Liver (tissue), 10 donors: ENCODE measurements at places on chromosomes 3 and 15.

- no peak for DNase-seq
Observed at GRCh38 chr3:85726241-85726640, 767.5 kb downstream of the CADM2 start.

GRCh38 chr3:110623571-110623970 is 448.0 kb upstream of the NECTIN3 start:
- DNase-seq: no peak

GRCh38 chr3:10693457-10693856 is 122.6 kb upstream of the SLC6A11 start:
- DNase-seq: no peak

DNA sequence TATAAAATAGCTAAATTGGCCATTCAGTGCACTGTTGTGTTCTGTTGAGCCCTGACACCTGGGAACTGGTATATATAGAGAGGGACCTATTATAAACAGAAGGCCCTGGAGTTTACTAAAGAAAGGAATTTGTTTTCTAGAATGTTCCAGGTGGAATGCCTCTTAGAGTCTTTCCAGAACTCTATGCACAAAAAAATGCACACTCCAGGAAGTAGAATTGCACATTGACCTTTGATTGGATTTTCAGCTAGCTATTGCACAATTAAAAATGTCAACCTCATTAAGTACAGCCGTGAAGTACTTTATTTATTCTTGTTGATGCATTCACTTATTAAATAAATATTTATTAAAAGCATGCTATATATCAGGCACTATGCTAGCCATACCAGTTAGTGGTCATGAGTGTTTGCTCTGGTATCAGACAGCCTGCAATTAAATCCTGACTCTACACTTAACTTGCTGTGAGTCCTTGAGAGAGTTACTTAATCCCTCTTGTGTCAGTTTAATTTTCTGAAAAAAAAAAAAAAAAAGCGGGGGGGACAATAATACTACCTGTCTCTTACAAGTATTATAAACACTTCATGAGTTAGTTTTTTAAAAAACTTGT is 40.8 kb downstream of the NDUFB4 start:
- no peak for DNase-seq

GRCh38 chr3:190517687-190518086 is 3.8 kb downstream of the IL1RAP start:
- no peak for DNase-seq

GRCh38 chr3:196012941-196013476 is 68.9 kb downstream of the TFRC start:
- no peak for DNase-seq
